ENCODE measurements at places on chromosomes 5 and 9.

GRCh38 chr9:126343271-126343700 lies 16.7 kb downstream of the MVB12B start:
- DNase-seq = peak; percentile 74

DNA sequence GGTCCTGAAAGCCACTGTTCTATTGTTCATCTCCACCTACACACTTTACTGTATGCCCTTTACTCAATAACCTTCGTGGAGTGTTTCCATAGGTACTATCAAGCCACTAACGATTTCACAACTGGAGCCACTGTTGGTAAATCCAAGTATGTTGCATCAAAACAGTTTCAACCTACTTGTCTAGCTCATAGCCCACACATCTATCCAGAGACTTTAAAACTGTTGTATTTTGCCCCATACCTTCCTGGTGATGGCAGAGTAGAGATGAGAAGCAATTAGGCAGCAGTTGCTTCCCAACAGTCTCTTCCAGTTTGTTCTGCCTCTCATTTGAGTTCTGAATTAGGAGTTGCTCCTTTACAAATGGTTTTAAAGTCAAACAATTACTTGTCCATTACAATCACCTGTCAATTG lies 607 bp downstream of the FAXDC2 start:
- DNase-seq = no peak

GRCh38 chr9:37528652-37529471 lies 43.1 kb downstream of the POLR1E start:
- no peak for DNase-seq

- no peak for DNase-seq
Observed at GRCh38 chr5:3340471-3340870, 255.2 kb upstream of the IRX1 start.

GRCh38 chr9:19130436-19130835 lies 3.1 kb upstream of the PLIN2 start:
- DNase-seq = no peak

Data from HuH-7.5 (cell line).